ENCODE measurements at places on chromosomes 13 and 19. TPM values are rescaled to one million over a fixed set of nuclear protein-coding genes. Genes with fewer than 3 reads are reported as not detected.
A peak's percentile ranks its signal among the peaks of the same experiment; 100 is the strongest.

The PPM1N gene
- 0.36 TPM for total RNA-seq

The LGALS4 gene
- not detected for total RNA-seq

The ZNF30 gene
- total RNA-seq, result 3.8 TPM

The SYNGR4 gene
- not detected for total RNA-seq

The MIR17HG gene
- total RNA-seq, result 4.0 TPM

The ACER1 gene
- not detected for total RNA-seq

The HSD17B14 gene
- total RNA-seq, result 2.1 TPM

The OLFM2 gene
- 0.72 TPM for total RNA-seq

The TMEM221 gene
- not detected for total RNA-seq

- DNase-seq, result peak; percentile 23
These were observed 30.5 kb downstream of the NFIC start for GRCh38 chr19:3396881-3397265.

DNA sequence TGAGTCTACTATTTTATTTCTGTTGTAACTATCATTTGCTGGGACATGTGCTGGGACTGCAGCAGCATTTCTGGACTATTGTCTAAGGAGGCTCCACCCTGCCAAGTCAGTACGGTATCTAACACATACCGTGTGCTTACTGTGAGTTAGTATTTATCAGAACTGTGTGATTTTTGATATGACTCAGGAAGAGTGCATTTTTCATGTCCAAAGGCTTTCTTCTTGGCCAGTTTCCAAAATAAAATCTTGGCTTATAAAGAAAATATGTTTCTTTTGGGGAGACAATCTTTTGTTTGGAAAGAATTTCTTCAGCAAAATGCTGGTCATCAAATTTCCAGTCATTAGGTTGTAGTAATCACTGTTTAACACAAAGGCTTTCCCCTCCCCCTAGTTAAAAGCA, 11.6 kb downstream of the PARP4 start:
- peak; percentile 78 for DNase-seq

GRCh38 chr13:52738719-52739467, 727 bp downstream of the CNMD start:
- DNase-seq, result no peak

- DNase-seq, result peak; percentile 92
These were observed 46.0 kb downstream of the SAE1 start for GRCh38 chr19:47176627-47177090.

GRCh38 chr19:43300876-43301765, 31.8 kb upstream of the PSG9 start:
- no peak for DNase-seq

DNA sequence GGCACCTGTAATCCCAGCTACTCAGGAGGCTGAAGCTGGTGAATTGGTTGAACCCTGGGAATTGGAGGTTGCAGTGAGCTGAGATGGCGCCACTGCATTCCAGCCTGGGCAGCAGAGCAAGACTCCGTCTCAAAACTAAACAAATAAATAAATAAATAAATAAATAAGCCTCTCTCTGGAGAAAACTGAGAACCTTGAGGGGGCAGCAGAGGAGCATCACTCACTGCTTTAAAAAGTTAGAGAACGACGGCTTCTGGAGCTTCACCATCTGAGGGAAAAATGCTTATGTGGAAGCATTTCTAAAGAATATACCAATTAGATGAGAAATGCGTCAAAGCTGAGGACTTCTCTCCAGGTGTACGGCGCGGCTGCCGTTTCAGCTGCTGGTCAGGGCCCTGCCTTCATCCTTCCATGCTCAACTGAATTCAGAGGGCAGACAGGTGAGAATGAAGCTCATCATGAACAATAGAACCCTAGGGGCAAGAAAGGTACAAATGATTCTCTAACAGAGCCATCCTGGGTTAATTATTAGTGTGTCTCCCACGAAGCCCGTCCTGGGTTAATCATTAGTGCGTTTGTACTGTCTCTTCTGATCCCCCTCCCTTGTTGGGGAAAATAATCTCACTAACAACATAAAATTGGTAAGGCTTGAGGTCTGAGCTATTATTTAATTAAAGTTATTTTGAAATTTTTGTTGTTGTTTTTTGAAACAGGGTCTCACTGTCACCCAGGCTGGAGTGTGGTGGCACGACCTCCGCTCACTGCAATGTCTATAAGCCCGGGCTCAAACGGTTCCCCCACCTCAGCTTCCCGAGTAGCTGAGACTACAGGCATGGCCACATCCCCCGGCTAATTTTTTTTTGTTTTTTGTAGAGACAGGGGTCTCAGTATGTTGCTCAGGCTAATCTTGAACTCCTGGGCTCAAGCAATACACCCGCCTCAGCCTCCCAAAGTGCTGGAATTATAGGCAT, 80.1 kb downstream of the IPO5 start:
- peak; percentile 59 for DNase-seq

GRCh38 chr19:8074501-8074900, 21.9 kb downstream of the CCL25 start:
- DNase-seq, result no peak

DNA sequence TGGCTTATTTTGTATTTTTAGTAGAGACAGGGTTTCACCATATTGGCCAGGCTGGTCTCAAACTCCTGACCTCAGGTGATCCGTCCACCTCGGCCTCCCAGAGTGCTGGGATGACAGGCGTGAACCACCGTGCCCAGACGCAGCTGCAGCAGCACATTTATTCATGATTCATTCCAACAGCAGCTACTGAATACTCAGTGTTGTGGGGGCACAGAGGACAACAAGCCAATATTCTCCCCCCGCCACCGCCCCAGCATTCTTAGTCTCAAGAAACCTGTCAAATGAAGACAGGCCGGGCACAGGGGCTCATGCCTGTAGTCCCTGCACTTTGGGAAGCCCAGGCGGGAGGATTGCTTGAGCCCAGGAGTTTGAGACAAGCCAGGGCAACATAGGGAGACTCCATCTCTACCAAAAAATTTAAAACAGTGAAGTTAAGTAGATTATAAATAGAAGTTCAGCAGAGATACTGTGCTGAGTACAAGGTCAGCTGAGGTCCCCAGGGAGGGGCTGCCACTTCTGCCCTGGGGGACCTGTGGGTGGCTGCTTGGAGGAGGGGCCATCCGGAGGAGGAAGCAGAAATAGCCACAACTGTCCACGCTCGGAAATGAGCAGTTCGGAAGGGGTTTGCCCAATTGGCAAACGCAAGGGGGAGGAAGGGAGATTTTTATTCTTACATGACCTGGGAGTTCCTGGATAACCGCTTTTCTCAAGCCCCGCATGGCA, 4.3 kb downstream of the DOT1L start:
- DNase-seq, result peak; percentile 92

GRCh38 chr19:29566496-29567054, 39.5 kb upstream of the POP4 start:
- no peak for DNase-seq

GRCh38 chr13:32548837-32549236, 10.2 kb upstream of the N4BP2L2 start:
- DNase-seq, result peak; percentile 39

GRCh38 chr19:14347999-14348889, 33.0 kb upstream of the ADGRE5 start:
- DNase-seq, result peak; percentile 97

GRCh38 chr19:33752018-33752800, 44.5 kb upstream of the KCTD15 start:
- peak; percentile 64 for DNase-seq

DNA sequence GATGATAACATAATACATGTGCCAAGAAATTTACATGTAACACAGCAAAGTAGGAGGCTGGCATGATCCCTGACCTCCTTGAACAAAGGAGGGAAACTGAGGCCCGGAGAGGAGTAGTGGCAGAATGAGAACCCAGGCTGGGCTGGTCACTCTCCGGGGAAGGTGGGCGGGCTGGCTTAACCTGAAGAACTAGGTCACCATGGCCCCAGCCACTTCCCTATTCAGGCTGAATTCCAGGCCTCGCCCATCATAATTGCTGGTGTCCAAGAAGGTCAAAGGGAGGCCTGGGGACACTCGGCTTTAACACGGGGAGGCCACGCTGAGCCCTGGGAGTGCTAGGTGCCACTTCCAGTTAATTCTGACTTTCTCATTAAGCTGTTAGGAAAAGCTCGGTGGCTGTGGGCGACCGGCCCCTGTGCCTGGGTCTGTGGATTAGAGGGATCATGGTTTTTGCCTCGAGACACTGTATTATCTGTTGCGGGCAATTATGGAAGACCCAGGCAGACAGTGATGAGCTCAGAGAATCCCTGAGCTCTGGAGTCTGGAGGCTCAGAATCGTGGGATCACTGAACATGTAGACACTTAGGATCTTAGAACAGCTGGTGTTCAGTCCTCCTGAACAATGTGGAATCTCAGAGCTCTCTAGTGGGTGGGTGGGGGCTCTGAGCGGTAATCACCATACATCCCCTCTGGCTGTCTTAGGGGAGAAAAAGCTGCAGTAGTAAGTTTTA, 5.0 kb upstream of the TINCR start:
- no peak for DNase-seq

GRCh38 chr13:50461189-50461588, 382.3 kb downstream of the DLEU7 start:
- DNase-seq, result no peak

DNA sequence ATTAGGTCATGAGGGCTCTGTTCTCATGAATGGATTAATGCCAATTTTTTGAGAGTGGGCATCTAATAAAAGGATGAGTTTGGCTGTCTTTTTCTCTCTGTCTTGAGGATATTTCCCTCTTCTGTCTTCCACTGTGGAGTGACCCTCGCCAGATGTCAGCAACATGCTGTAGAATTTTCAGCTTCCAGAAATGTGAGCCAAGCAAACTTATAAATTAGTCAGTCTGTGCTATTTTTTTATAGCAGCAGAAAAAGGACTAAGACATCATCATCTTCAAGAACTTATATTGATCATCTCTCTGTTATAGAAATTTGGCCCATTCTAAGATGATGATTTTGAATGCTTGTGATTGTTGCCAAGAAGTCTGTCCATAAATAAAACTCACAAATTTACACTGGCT, 431.4 kb downstream of the FGF9 start:
- DNase-seq, result no peak

DNA sequence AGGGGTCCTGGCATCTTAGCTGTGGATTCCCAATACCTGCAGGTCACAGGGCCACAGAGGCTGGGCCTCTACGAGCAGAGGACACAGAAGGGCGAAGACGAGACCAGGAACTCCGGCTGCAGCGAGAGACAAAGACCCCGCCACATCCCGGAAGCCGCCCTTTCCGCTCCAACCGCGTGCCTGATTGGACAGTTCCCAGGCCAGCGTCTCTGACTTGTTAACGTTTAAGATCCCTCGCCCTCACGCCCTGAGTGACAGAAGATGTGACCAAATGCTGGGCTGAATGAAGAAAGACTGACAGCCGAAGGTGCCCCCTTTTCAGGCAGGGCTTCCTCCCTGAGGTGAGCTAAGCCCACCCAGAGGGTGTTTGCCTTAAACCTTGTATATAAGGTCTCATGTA, at the start of gene ZNF98:
Gene ZNF98, minus strand, starts transcription at position 136 of the 400 bp plus-strand sequence. Its CDS starts 122 bp downstream, at position 14.
- DNase-seq, result no peak

Data from osteoblast (primary cell).